Right ventricle myocardium superior (tissue), 1 donor: ENCODE measurements at places on chromosomes 11 and 22. TPM values are rescaled to one million over a fixed set of nuclear protein-coding genes. Genes with fewer than 3 reads are reported as not detected.

Gene VPREB1
- total RNA-seq, result not detected

Gene DERL3
- 2.8 TPM for total RNA-seq

Gene KCNQ1
- 33.4 TPM for total RNA-seq

Gene OR5D14
- not detected for total RNA-seq

DNA sequence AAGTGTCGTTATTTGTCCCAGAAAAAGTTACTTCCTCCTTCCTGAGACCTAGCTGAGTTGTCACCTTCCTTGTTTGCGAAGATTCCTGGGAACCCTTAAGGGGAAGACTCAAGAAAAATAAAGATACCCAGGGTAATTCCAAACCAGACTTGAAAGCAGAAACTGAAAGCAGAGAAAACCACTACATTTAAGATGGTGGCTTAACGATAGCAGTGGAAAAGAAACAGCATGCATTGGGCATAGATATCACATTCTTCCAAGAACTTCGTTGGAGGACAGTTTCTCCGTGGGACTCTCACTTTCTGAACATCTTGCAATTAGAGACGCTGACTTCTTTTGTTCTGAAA lies 89.1 kb downstream of the FAM76B start:
- no peak for DNase-seq

- no peak for DNase-seq
Measured at GRCh38 chr11:67317888-67318555, 14.7 kb downstream of the SSH3 start.

- no peak for DNase-seq
Measured at GRCh38 chr11:72637926-72638325, 36.3 kb downstream of the PDE2A start.

DNA sequence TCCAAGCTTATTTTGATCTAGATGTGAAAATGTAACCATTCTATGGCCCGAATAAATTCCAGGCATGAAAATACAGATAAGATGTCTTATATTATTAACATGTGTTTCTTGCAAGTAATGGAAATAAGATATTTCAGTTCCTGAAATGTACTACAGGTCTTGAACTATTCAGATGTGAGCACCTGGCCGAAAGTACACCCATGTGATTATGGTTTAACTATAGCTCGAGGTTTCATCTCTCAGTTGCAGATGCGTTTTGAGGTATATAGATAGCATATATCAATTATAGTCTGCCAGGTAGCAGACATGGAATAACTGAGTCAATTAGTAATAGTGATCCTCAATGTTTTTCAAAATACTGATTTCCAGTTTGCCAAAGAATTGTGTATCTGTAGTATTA lies 68.3 kb downstream of the DDIAS start:
- no peak for DNase-seq

DNA sequence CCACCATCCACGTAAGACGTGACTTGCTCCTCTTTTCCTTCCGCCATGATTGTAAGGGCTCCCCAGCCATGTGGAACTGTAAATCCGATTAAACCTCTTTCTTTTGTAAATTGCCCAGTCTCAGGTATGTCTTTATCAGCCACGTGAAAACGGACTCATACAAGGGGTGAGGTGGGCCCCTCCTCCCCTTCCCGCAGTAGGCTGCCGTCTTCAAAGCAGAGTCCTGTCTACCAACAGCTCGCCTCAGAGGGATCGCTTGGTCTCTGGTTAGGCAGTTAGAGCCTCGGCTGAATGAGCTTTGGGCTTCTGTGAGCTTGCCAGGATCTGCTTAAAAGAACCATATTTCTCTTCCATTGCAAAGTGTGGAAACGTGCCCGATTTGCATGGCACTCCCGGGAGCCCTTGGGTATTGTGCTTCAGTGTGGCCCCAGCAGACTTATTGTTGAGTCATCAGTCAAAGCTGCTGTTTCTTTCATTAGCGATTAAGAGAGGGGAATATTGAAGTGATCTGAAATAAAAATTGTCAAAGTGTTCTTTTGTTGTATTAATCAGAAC lies 338.3 kb downstream of the TBC1D22A start:
- DNase-seq, result no peak

DNA sequence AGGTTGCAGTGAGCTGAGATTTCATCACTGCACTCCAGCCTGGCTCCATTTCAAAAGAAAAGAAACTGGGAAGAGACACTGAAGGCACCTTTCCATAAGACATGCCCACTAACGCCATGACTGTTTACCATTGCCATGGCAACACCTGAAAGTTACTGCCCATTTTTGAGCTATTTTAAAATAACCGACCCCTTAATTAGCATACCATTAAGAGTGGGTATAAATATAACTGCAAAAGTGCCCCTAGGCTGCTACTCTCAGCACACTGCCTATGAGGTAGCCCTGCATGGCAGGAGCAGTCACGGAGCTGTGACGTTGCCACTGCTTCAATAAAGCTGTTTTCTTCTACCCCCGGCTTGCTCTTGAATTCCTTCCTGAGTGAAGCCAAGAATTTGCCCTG lies 9.9 kb upstream of the RNASEH2C start:
- no peak for DNase-seq

DNA sequence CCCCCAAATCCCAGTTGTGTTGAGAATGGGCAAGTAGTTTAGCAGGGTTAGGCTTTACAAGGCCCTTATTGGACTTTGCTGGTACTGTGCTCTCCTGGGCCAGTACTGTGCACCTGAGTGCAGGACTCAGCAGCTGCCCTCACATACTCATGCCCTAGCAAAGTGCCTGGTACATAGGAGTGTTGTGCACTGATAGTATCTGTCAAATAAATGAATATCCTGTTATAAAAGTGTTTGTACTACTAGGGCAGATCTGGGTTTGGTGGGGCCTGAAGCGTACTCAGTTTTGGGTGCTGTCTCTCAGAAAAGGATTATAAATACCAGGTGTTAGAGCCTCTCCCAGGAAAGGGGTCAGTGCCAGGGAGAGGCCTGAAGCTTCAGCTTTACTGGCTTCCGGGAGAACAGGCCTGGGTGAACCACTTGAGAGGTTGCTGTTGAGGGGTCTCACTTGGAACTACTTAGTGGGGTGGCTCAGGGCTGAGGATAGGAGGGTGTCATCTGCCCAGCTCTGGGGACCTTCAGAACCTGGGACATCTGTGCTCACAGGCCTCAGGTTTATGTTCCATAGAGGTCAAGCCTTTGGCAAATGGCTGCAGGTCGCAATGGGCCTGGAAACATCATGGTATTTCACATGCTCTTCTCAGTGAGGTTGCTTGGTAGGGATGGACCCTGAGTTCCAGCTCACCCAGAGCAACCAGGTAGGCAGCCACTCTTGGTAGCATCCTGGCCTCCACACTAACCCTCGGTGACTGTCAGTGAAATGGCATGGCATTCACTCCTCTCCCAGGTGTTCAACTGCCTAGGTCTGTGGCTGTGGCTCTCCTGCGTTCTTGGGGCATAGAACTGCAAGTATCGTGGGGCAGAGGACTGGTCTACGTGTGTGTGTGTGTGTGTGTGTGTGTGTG lies 106.1 kb downstream of the ZBTB16 start:
- no peak for DNase-seq
